ENCODE measurements at places on chromosomes 7 and 10.

DNA sequence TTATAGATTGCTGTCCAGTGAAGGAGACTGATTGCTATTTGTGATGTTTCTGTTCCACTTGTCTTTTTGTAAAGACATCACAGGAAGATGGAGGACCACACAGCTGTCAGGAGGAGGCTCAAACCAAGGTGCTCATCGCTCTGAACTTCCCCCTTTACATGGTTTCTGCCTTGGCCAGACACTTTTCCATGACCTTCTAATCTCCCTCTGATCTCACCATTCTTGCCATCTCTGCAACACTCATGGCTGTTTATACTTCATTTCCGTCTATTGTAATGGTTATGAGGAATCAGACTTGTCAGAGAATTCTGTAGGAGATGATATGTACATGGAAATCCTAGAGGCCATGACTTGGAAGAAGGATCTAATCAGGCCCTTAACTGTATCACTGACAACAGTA, 1.7 kb upstream of the TAS2R5 start:
- DNase-seq: no peak

GRCh38 chr10:103733045-103733419, 122.3 kb downstream of the SH3PXD2A start:
- no peak for DNase-seq

- no peak for DNase-seq
Observed at GRCh38 chr10:119203006-119203405, 4.4 kb upstream of the GRK5 start.

DNA sequence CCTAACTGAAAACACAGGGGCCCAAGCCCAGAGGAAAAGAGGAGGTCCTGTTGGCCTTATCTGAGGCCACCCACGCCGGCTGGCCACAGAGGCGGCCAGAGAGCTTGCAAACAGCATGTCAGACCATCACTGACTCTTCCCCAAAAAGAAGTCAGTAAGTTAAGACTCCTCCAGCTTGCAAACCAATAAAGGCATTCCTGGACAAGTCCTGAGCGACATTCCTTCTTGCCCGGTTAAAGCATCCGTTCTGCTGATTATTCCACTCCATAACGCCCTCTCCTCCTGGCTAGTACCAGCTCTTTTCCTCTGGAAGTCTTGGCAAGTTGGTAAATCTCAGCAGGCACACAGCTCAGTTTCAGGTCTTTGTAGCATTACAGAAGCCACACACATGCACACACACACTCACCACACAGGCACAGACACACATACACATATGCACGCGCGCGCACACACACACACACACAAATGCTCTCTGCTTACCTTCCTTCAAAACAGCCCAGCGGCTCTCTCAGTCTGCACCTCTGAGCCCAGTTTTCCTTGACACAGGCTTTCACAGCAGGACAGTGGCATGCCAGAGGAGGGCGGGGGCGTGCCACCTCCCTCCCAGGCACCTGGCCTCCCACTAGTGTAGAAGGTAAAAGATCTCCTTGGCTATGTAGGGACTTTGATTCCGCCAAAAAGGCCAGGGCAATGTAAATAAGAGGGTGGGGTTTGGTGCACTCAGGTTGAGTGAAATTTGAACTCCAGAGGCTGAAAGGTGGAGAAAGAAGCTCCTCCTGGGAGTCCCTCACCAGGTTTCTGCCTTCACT, 201.4 kb downstream of the TNS3 start:
- DNase-seq: no peak

- DNase-seq: no peak
Observed at GRCh38 chr10:84523526-84523925, 195.1 kb downstream of the CCSER2 start.
